ENCODE measurements at places on chromosomes 4 and X.

DNA sequence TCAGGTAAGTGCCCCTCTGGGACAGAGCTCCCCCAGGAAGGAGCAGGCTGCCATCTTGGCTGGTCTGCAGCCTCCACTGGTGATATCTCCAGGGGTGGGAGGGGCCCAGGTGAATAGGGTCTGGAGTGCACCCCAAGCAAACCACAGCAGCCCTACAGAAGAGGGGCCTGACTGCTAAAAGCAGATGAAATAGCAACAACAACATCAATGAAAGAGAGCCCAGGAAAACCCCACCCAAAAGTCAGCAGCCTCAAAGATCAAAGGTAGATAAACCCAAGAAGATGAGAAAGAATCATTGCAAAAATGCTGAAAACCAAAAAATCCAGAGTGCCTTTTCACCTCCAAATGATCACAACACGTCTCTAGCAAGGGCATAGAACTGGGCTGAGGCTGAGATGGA lies 92.5 kb upstream of the PAGE3 start:
- DNase-seq: no peak

DNA sequence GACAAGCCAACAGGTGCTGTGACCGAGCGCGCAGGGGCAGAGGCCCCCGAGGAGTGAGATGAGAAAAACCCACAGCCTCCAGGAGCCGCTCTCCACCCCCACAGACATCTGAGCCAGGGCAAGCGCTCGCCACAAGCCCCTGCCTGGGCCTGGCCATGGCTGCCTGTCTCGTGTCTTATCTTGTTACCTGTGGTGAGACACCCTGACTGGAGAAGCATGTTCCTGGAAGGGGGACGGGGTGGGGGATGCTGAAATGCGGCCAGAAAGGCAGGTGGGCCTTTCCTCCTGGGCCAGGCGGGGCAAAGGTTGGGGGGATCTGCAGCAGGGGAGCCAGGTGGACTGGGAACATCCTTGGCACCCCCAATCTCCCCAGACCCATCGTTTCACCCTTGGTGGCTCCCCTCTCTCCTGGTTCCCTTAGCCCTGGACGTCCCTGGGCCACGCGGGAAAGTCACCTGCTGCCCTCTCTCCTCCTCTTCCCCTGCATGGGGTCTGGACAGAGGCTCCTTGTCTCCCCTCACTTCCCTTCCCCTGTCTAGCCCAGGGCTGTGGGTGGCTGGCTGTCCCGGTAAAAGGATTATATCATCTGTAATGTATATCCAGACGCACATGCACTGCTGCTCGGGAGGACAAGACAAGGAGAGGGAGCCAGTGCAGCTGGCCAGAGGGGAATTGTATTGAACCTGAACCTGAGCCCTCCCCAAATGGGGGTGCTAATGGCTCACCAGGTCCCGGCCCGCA lies 8.4 kb upstream of the DUSP9 start:
- no peak for DNase-seq

- DNase-seq: no peak
These were observed 2.2 kb downstream of the SLITRK4 start for GRCh38 chrX:143633461-143634308.

DNA sequence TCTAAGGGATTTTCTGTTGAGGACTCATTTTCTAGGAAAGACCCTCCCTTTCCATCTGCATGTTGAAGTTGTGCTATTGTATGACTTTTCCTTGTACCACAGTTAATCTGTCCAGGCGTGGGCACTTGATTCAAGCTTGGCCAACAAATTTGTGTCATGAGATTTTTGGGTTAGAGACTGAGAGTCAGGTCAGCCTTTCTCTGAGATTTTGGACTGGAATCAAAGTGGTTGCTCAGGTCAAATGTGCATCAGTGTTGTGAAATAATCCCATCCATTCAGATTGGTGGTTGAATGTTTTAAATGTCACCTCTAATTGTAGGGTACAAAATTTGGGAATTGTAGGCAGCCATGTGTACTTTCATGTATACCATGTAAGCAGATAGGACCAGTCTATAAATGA lies 545.2 kb upstream of the IGFBP7 start:
- no peak for DNase-seq

All from activated CD8-positive, alpha-beta memory T cell treated with anti-CD3 and anti-CD28 coated beads for 4 hours (primary cell).